A549 (cell line): ENCODE measurements at places on chromosomes 13 and 19. TPM values are rescaled to one million over a fixed set of nuclear protein-coding genes. Genes with fewer than 3 reads are reported as not detected.

- DNase-seq: no peak
Observed at GRCh38 chr19:16436780-16437332, 34.9 kb downstream of the EPS15L1 start.

- DNase-seq: peak; percentile 68
Observed at GRCh38 chr19:18846862-18847548, 15.2 kb downstream of the UPF1 start.

GRCh38 chr13:110471833-110472162 lies 89.7 kb downstream of the RAB20 start:
- no peak for DNase-seq

DNA sequence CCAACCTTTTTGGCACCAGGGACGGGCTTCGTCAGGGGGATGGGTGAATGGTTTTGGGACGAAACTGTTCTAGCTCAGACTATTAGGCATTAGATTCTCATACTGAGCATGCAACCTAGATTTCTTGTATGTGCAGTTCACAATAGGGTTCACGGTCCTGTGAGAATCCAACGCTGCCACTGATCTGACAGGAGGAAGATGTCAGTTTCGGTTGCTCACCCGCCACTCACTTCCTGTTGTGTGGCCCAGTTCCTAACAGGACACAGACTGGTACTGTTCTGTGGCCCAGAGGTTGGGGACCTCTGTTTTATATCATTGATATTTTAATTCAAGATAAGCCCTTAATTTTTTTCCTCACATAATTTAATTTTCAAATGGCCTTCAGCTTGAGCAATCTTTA lies 26.7 kb upstream of the TDRD3 start:
- no peak for DNase-seq

- no peak for DNase-seq
Observed at GRCh38 chr13:22220151-22221135, 549.6 kb downstream of the FGF9 start.

SYDE1 gene
- polyA plus RNA-seq: 7.7 to 10.3 TPM (median 8.8 TPM) in 3 replicates

SLAIN1 gene
- polyA plus RNA-seq: 0.26 to 0.43 TPM (median 0.40 TPM) in 3 replicates

GPR12 gene
- not detected in 3 replicates for polyA plus RNA-seq
